ENCODE measurements at places on chromosomes 2 and 18. TPM values are rescaled to one million over a fixed set of nuclear protein-coding genes. Genes with fewer than 3 reads are reported as not detected.

DNA sequence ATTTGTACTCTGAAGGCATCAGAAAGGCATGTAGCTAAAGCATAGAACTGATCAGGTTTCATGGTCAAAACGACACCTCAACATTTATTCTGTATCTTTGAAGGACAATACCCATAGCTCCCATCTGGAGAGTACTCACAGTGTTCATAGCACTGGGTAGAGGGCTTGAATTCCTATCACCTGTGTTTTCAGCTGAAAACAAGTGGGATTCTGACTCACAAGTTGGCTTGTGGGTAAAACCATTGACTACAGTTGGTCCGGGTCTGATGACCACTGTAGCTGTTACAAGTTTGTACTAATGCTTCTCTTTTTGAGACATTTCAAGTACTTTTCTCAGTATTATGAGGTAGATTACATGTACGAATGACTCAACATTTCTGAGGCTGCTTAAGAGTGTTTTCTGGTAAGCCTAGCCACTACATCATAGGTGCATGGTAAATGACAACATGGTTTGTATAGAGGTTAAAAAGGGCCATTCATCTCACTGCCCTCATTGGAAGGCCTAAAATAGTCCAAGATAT, 68.6 kb upstream of the PELI1 start:
- no peak for DNase-seq

The DSC2 gene
- total RNA-seq: 8.3 TPM

DNA sequence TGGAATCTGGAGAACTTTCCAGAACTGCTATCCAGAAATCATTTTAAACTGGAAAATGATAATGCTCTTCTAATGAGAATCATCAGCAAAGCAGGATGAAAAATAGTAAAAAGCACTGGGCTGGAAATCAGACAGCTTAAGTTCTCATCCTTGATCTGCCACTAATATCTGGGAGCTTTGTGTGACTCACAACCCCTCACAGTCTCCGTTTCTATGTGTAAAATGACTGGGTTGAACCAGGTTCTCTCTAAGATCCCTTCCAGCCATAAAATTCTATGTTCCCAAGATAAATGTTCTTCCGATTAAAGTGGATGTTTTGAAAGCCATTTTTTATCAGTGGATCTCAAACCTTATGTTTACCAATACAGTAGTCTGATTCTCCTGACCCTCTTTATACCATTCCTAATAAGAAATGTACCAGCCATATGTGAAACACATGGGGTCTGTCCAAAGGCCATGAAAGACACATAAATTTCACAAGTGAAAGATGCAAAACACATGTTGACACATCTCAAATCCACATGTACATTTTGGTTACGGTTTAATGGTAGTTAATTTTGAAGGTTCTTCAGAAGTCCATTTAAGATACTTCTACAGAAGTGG, 188.8 kb downstream of the EN1 start:
- DNase-seq: no peak

DNA sequence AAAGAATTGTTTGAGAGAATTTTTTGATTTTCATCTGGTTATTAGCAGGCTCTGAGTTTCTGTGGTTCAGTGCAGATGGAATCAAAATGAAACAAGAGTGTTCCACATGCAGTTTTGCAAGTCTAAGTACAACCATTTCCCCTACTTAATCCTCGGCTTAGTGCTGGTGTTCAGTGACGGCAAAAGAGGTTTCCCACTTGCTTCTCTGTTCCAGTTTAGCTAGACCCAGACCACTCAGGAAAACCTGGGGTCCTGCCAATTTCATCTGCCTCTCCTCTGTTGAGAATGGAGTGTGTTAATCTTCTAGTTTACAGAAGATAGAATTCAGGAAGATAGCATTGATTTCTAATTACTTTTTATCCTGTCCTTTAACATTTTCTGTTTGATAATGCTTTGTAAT, 996.2 kb upstream of the FANCL start:
- no peak for DNase-seq

GRCh38 chr2:181586569-181587081, 70.3 kb downstream of the CERKL start:
- DNase-seq: no peak

GRCh38 chr2:224162122-224162521, 123.0 kb upstream of the SERPINE2 start:
- no peak for DNase-seq

DNA sequence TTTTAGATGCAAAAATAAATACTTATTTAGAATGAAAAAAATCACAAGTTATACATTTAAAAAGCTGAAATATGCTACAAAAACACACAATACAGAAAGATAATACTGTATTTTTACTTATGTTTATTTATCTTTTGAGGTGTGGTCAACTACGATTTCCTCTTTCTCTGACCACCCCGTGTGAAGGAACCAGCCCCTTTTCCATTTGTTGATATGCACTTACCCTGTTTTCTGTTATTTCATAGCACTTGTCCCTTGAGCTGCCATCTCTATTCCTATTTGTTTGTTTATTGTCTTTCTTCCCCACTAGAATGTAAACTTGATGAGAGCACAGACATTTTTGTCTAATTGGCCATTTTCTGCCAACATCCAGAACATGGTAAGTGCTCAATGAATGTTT, 460.5 kb upstream of the TRIB2 start:
- no peak for DNase-seq

The LYPD6B gene
- 5.7 TPM for total RNA-seq

- DNase-seq: no peak
Measured at GRCh38 chr2:62265106-62265505, 69.2 kb downstream of the B3GNT2 start.

- DNase-seq: no peak
Measured at GRCh38 chr2:129927696-129928095, 51.8 kb upstream of the RAB6C start.

The TPO gene
- total RNA-seq: 0.10 TPM

- no peak for DNase-seq
Measured at GRCh38 chr2:2926009-2926857, 451.4 kb downstream of the EIPR1 start.

GRCh38 chr2:234288974-234289455, 207.9 kb downstream of the ARL4C start:
- no peak for DNase-seq

DNA sequence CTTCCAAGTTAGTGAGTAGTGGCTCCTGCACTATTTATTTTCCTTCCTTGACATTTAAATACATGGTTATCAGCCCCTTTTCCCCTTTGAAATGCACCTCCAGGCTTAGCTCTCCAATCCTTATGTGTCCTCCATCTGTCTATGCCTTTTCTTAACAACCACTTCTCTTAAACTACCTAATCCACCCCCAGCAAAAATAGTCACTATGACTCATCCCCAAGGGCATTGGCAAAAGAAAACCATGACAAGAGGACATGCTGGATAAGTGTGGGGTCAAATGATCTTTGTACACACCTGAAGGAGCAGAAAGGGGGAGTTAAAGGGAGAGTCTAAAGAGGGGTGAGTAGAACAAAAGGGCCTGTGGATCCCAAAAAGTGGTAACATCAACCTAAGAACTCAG, 127.2 kb downstream of the ANKRD44 start:
- no peak for DNase-seq

The SLC9A2 gene
- 1.0 TPM for total RNA-seq

- no peak for DNase-seq
Measured at GRCh38 chr2:240460781-240461431, 25.4 kb downstream of the GPC1 start.

GRCh38 chr2:64277101-64277849, 133.1 kb upstream of the PELI1 start:
- no peak for DNase-seq

The SESTD1 gene
- 58.6 TPM for total RNA-seq

- peak; percentile 50 for DNase-seq
Measured at GRCh38 chr2:157497638-157498314, 53.9 kb upstream of the CYTIP start.

- DNase-seq: no peak
Measured at GRCh38 chr18:24395049-24395795, 2.4 kb downstream of the OSBPL1A start.

The PROKR1 gene
- total RNA-seq: 5.8 TPM

- DNase-seq: no peak
Measured at GRCh38 chr18:50734886-50735285, 84.9 kb downstream of the MRO start.

The SOX11 gene
- 22.1 TPM for total RNA-seq

The STPG4 gene
- 0.44 TPM for total RNA-seq

DNA sequence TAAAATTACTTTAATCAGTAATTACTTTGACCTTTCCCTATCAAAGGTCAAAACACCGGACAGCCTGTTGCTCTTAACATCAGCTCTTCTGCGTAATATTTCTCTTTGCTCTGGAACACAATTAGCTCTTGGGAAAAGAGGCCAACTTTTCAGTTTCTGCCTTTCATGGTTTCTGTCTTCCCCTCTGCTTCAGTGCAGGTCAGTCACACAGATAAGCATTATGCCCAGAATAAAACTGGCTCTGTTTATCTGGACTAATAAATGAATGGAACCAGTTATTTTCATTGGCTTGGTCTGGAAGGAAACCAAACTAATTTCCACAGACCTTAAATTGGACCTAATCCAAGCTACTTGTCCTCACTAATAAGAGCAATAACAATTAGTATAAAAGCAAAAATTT, 26.2 kb upstream of the GALNT3 start:
- no peak for DNase-seq

The NT5C1B gene
- total RNA-seq: not detected

The SH3YL1 gene
- 60.1 TPM for total RNA-seq

The IRS1 gene
- 14.0 TPM for total RNA-seq

- DNase-seq: no peak
Measured at GRCh38 chr18:77038182-77038858, 94.3 kb downstream of the MBP start.

DNA sequence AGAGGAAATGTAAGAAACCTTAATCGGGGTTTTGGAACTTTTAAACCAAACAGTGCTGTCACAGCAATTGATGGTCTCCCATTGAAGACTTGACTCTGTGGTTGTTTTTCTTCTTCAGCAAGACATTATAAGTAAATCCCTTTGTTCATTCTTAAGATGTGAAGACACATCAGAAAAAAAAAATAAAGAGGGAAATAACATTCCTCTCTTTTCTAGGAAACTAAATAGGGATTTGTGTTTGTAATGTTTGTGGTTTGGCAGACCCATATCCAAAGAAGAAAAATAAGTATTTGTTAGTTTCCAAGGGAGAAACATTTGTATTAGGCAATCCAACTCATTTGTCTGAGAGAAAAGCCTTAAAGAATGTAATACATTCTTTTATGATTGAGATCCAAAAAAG, 359.9 kb downstream of the DSC3 start:
- no peak for DNase-seq

GRCh38 chr2:75870133-75870532, 159.4 kb upstream of the GCFC2 start:
- no peak for DNase-seq

DNA sequence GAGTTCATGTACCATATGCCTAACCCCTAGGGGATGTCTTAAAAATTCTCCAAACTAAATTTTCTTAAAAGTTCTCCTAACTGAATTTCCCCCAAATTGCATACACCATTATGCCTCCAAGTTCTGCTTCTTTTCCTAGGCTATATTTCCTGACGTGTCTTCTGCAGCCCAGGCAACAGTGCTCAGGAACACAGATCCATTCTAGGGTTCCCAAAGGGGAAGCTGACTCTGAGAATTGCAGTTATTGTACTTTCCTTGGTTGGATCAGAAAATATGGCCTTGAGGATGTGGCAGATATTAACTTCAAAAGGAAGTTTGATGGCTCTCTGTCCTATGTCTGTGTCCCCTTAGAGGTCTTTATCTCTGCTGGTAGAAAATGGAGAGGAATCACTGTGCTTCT, 124.3 kb downstream of the TMEM17 start:
- DNase-seq: peak; percentile 4

The SERPINB5 gene
- 0.20 TPM for total RNA-seq

The GNAL gene
- 67.0 TPM for total RNA-seq

DNA sequence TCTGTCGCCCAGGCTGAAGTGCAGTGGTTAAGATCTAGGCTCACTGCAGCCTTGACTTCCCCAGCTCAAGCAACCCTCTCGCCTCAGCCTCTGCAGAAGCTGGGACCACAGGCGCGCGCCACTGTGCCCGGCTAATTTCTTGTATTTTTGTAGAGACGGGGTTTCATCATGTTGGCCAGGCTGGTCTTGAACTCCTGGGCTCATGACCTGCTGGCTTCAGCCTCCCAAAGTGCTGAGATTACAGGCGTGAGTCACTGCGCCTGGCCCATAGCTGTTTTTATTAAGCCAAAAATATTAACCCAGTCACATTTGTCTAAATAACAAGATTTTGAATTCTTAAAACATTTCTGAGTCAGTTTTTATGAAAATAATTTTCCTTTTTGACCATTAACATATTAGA, 6.3 kb upstream of the SFT2D3 start:
- DNase-seq: no peak

DNA sequence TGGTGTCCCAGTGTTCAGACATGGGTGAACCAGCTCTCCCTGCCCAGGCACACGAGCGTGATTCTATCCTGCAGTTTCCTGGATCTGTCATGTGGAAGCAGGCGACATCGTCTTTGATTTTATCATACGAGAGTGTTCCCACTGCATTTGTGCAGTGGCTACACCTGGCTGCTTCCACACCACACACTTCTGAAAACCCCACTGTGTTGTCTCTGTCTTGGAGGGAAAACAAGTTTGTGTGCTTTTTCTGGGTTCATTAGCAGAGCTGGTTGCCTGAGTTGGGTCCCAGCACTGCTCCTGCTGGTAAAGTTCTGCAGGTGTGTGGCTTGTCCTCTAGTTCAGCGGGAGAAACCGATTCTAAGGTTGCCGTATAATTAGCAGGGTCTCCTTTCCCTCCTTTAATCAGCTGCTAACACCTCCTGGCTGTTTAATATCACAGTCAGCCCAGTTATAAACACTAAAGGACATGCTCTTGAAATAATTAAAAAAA, 58.5 kb upstream of the TWIST2 start:
- no peak for DNase-seq

DNA sequence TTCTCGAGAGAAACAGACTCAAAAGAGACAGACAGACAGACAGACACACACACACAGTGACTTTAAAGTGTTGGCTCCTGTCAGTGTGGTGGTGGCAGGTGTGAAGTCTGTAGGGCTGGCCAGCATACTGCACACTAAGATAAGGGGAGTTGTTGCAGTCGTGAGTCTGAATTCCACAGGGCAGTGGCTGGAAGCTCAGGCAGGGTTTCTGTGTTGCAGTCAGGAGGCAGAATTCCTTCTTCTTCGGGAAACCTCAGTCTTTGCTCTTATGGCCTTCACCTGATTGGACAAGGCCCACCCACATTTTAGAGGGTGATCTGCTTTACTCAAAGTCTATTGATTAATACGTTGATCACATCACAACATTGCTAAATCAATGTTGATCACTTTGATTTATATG, 478.4 kb upstream of the HS6ST1 start:
- no peak for DNase-seq

The STK11IP gene
- 23.4 TPM for total RNA-seq

- no peak for DNase-seq
Measured at GRCh38 chr2:171260471-171261424, 100.1 kb upstream of the TLK1 start.

- DNase-seq: no peak
Measured at GRCh38 chr2:48221846-48222516, 308.0 kb upstream of the STON1 start.

The MC5R gene
- total RNA-seq: 0.22 TPM

The EPHA4 gene
- 56.4 TPM for total RNA-seq

The MAP2 gene
- total RNA-seq: 215 TPM

DNA sequence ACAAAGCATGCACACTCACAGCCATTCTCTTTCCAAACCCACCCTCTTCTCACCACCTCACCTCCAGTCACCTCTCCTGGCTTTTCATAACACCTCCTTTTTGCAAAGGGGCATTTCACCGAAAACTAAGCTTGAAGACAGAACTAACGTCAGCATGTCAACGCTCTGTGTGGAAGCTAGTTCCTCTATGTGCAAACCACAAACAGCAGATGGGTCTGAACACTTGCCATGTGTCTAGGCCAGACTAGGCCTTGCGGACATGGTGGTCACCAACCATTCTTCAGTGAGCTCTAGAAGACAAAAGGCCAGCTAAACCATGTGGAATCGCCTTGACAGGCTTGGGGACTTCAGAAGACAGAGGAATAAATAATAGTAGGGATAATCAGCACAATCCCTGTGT, 148.5 kb downstream of the TXNL1 start:
- DNase-seq: no peak

All from spinal cord (tissue), 10 donors.